HT-29 (cell line): ENCODE measurements at places on chromosomes 1 and 21.

- DNase-seq: no peak
These were observed 93.9 kb downstream of the KIF1B start for GRCh38 chr1:10304295-10304694.

- no peak for DNase-seq
These were observed 3.7 kb downstream of the AURKAIP1 start for GRCh38 chr1:1371364-1371745.

- no peak for DNase-seq
These were observed 217.8 kb upstream of the HOOK1 start for GRCh38 chr1:59596956-59597355.

DNA sequence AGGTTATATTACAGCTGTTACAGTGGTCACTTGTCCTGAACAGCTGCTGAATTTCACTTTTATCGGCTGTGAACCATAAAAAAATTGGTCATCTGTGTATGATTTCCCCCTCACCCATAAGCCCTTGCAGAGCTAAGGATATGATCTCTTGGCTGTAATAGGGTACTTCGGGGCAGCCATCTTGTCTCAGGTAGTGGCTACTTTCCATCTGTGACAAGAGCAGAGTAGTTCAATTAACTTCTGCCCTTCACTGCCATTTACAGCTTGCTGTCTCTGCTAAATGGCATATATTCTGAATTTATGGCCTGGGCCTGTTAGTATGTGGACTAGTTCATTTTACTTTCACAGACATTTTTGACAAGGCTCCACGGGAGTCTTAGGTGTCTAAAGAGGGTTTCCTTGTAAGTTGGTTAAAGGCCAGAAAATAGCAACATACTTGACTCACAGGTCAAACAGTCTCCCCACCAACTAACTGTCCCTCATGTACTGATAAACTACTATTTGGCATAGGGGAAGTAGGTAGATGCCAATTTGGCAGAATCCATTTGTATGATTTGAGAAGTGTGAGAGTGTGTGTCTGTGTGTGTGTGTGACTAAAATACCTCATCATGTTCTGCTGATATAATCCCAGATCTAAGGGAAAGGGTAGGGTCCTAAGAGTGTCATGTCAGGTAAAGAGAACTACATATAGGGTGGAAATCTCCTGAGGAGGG, 151.6 kb downstream of the KCTD3 start:
- no peak for DNase-seq

GRCh38 chr1:44151332-44151731, 9.9 kb upstream of the KLF18 start:
- no peak for DNase-seq

DNA sequence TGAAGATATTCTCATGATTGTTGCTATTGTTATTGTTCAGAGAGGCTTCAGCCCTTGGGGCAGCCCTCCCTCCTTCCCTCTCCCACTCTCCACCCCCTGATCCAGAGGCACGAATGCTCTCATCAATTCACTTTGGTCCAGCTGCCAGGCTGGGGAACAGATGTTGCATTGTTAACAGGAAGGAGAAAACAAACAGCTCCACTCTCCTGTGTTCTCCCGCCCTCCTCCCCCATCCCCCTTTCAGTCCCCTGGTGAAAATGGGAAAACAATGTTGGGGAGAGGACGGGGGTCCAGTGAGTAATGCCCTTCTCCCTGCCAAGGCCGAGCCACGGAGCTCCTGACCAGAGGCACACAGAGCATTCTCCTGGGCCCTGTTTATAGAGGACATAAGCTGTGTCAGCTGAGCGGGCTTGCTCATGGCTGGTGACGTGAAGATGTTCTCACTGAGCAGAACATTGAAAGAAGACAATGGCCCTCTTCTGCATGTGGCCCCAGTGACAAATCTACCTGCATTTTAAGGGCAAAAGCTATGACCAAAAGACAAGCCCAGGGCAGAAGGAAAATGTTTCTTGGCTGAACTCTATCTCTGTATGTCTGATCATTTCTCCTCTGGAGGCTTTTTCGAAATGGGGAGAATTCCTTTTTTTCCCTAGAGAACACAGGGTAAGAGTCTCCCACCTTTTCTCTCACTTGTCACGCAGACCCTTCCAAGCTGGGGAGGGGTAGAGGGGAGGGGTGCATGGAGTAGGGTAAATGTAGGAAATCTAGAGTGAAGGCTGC, 111.7 kb downstream of the GLUL start:
- no peak for DNase-seq
